ENCODE measurements at places on chromosomes 6 and 20. TPM values are rescaled to one million over a fixed set of nuclear protein-coding genes. Genes with fewer than 3 reads are reported as not detected.

GRCh38 chr20:62617711-62618483, 24.4 kb upstream of the SLCO4A1 start:
- peak; percentile 50 for DNase-seq

- DNase-seq, result no peak
These were observed 229.3 kb upstream of the ECI2 start for GRCh38 chr6:4364711-4365110.

DNA sequence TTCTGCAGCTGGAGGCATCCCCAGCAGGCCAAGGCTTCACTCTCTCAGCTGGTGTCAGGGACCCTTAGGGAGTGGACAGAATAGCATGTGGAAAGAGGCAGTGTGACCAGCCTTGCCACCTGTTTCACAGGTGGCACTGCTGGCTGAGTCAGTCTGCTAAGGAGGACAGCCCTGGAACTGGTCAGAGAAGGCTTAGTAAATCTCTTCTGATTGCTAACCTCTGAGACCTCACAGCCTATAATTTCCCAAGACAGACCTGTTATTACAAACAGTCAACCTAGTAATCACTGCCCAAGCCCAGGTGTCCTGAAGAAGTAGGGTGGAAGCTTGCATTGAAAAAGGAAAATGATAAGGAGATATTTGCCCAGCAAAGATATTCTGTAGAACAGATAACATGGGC, 26.4 kb upstream of the PAQR8 start:
- no peak for DNase-seq

GRCh38 chr20:35487479-35487878, 32.1 kb downstream of the CEP250 start:
- DNase-seq, result no peak

DNA sequence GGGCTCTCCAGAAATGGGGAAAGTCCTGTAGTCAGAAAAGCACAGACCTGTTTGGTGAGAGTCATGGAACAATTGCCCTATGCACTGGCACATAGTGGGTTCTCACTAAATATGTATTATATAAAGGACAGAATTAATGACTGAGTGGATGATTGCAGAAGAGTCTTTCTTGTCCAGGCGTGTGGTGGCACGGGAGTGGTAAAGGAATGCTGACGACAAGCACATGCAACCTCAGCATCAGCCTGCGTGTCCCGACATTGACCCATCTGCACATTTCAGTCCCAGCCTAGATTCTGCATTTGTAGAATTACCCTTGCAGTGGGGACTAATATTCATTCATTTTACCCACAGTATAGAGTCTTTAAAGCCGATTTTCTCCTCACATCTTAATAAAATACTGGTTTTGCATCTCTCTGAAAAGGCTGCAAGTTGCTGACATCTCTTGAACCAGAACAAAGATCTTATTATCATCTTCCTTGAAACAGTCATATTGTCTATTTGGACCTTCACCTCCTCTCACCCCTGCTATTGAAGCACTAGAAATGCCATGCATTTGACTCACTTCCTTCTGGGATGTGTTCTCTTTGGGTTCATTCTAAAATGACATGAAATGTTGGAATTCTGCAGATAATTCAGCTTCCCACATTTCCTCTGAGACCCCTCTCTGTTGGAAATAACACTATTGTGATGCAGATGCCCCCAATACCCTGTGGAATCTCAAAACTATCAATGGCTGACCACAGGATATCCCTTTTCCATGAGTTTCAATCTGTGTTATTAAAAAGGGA, 883.6 kb upstream of the FLRT3 start:
- DNase-seq, result no peak

GRCh38 chr6:103313432-103313831, 1546.3 kb downstream of the HACE1 start:
- no peak for DNase-seq

Gene TREM1
- 5.8 TPM for total RNA-seq

Gene UBE2V1
- 63.2 TPM for total RNA-seq

Gene SLC17A1
- total RNA-seq, result not detected
